ENCODE measurements at places on chromosomes 12 and 14.

DNA sequence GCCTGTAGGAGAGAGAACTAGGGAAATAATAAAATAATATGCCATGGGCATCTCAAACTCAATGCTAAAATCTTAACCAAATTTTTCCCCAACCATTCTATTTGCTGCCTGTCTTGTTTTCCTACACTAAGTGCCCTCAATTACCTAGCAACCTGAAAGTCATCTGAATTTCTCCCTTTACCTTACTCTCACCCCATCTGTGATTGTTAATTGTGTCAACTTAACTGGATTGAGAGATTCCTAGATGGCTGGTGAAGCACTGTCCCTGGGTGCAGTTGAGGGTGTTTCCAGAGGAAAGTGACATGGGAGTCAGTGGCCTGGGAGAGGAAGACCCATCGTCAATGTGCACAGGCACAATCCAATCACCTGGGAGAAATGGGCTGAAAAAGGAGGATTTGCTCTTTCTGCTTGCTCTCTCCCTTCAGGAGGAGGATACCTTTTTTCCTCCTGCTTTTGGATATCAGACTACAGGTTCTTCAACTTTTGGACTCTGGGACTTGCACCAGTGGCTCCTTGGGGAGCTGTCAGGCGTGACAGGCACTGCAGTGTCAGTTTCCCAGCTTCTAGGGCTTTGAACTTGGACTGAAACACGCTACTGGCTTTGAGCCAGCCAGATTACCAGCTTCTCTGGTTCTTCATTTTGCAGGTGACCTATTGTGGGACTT, 100.1 kb downstream of the PPP1R12A start:
- no peak for DNase-seq

- DNase-seq: no peak
Observed at GRCh38 chr12:7571257-7571656, 67.7 kb upstream of the CD163 start.

DNA sequence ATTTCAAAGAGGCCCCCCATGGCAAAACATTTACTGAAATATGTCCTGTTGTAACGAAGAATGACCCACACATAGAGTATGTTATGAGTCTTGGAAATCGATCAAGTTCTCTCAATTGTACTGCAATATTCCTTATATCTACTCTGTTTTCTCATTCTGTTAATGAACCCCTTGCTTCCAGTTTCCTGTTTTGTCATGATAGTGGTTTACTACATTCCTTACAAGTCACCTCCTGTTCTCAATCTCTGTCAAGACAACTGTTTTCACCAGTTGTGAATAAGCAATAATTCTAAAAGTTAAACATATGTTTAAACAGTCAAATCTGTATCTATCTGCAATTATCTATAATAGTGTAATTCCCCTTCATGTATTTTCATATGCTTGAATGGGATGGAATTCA, 16.4 kb upstream of the ARID2 start:
- DNase-seq: no peak

GRCh38 chr14:81449576-81449975, 49.5 kb upstream of the STON2 start:
- no peak for DNase-seq

DNA sequence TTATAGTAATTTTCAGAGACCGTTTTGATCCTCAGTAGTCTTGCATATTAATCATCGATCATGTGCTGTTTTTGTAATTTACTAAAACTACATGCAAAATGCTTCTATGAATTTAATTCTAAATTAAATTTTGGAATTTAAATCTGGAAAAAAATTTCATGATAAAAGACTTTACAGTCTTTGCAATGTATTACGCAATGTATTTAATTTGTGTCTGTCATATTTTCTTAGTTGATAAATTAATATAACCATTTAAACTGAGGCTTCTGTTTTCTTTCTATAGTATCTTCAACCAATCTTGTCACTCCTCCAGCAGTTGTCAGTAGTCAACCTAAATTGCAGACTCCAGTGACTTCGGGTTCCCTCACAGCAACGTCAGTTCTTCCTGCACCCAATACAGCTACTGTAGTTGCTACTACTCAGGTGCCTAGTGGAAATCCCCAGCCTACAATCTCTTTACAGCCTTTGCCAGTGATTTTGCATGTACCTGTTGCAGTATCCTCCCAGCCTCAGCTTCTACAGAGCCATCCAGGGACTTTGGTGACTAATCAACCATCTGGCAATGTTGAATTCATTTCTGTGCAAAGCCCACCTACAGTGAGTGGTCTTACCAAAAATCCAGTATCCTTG, 94.8 kb downstream of the ATF7IP start:
- DNase-seq: no peak

GRCh38 chr12:94228488-94228907, 80.1 kb downstream of the PLXNC1 start:
- DNase-seq: no peak

DNA sequence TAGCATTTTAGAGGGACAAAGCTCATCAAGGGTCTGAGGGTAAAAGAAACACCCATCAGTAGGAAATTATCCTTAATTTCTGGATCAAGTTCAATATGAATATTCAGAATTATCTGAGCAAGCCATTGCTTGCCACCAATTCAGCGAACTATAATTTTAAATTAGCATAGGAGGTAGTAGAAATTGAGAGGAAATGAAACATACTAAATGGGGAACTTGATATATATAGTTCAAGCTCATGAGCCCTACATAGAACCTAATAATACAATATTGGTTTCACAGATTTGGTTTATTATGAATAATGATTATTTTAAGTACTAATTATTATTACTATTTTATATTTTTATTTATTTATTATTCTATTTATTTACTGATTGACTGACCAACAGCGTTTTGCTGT, 42.1 kb upstream of the GXYLT1 start:
- DNase-seq: no peak

- DNase-seq: peak; percentile 85
Observed at GRCh38 chr12:49567611-49568441, at the start of gene MCRS1. Gene MCRS1, minus strand, starts transcription at chr12:49568142. Its CDS starts 1,411 bp downstream, at chr12:49566731.

GRCh38 chr12:78386871-78387270, 477.7 kb upstream of the SYT1 start:
- DNase-seq: no peak

DNA sequence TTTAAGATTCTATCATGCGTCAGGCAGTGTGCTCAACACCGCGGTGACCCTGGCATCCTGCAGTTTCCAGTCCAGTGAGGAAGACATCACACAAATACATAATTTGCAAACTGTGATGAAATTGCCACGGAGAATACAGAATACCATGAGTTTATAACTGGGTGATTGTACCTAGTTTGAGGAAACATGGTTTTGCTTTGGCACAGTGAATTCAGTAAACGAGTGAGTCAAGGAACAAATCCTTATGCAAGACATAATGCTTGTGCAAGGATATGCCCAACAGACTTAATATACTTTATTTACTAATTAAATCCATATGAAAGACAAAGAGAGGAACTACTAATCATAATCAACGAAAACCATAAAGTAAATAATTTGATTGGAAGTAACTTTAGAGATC, 311.8 kb upstream of the TMTC1 start:
- DNase-seq: no peak

GRCh38 chr14:49203676-49204075, 382.5 kb downstream of the RPS29 start:
- DNase-seq: no peak

DNA sequence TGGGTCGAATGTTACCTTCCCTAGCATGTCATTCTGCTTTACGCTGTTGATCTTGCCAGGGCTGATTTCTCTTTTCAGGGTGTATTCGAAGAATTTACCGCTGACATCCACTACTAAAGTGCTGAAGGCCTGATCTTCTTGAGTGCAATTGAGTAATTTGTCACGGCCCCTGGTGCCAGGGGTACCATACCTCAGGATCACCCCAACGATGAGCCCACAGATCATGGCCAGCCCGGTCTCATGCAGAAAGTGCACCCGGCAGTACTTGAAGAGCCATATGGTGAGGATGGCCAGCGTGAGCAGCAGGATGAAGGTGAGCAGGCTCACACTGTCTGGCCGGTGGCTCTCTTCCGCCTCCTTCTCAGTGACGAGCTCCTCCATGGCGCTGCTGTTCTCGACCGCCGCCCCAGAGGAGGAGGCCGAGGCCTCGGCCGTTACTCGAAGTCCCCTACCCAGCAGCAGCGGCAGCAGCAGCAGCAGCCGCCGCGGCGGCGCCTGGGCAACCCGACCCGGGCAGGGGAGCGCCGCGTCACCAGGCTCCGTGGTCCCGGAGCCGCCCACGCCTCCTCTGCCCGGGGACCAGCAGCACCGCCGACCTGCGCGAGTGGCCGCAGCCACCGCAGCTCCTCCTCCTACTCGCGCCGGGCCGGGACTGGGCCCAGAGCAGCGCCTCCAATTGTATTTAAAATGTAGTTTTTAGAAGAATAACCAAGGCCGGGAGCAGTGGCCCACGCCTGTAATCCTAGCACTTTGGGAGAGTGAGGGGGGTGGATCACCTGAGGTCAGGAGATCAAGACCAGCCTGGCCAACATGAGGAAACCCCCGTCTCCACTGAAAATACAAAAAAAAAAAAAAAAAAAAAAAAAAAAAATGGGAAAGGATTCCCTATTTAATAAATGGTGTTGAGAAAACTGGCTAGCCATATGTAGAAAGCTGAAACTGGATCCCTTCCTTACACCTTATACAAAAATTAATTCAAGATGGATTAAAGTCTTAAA, 58.5 kb upstream of the TMPO start:
- no peak for DNase-seq

- DNase-seq: no peak
Observed at GRCh38 chr14:31560759-31561154, 447 bp upstream of the NUBPL start.

DNA sequence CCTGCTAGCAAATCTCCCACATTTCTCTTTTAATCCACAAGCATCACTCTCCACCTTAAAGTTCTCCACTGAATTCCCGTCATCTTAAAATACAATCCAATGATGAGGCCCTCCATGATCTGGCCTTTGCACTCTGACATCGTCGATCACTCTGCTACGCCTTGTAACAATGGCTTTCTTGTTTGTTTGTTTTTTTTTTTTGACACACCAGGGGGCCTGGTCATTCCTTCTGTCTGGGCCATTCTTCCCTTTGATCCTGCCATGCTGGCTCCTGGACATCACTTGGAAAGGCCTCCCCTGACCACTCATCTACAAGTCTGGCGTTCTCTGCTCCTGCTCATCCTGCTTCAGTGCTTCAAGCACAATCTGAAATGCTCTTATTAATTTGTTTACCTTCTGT, 233.5 kb downstream of the PPM1H start:
- no peak for DNase-seq

DNA sequence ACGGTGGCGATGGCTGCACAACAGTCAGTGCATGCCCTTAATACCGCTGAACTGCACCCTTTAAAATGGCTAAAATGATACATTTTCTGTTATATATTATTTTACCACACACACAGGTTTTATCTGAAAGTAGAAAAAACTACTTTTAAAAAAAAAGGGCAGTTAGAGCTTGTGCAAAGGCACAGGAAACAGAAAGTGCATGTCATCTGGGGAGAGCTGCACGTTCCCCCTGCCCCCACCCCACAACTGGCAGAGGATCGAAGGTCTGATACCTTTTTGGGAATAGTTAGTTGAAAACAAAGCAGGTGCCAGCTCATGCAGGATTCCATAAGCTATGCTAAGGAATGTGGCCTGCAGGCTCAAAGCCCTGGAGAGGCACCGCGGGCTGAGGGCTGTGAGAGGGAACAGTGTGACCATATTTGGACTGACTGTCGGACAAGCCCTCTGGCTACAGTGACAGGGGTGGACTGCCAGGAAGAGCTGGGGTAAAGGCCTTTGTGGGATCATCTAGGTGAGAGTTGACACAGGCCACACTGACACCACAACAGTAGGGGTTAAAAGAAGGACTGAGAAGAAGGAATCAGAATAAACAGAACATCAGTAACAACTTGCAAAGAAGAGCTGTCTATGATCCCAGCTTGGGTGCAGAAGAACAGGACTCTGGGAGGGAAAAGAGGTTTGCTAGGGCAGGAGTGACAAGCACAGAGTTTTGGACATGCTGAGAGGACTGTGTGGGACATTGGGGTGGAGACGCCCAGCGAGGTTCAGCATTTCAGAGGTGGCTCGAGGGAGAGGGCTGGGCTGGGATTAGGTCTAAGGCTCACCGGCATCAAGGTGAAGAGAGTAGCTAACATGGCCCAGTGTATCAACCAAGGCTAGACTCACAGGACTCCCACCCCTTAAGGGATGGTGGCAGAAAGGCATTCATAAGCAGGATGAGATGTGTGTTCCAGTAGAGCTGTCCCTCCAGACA, 54.6 kb downstream of the ACTN1 start:
- DNase-seq: no peak

DNA sequence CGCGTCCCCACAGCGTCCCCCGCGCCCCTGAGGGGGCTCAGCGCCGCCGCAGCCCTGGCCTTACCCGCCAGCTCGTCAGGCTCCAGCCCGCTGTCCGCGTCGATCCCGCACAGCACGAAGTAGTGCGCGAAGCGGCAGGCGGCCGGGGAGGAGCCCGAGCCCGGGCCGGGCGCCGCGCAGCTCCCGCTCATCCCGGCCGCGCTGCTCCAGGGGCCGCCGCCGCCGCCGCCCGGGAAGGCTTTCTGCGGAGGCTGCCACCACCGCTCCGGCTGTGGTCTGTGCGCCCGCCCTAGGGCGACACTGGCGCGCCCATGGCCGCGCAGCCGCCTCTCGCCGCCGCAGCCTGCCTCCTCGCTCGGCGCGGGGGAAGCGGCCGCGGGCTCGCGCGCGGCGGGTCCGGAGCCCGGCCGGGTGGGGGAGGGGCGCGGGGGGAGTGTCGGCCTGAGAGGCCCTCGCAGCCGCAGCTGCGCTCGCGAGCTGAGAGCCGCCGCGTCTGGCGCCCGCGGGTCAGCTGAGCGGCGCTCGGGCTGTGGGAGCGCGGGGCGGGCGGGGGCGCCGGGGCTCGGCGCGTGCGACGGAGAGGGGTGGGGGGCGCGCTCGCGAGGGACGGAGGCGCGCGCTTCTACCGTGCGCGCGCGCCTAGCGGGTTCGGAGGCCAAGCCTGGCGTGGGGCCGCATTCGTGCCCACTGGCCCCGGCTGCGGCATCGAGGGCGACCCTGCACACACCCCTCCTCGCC, at the start of gene DENND5B:
DENND5B (minus strand) TSS at position 495 of the 738 bp plus-strand sequence; CDS start at position 191, 304 bp downstream.
- peak; percentile 42 for DNase-seq

DNA sequence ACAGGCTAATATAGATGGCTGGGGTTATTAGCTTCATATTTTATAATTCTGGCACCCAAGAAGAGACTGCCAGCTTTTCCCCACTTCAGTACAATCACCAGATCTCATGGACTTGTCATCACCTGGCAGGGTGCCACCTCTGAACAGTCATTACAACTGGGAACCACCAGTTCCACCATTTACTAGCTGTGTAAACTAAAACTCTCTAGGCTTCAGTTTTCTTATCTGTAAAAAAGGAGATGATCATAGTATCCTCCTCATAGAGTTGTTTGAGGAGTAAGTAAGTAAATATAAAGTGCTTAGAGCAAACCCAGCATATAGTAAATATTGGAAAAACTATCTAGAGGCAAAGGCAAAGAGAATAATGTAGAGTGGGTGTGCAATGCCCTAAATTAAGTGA, 19.3 kb downstream of the CPNE8 start:
- no peak for DNase-seq

GRCh38 chr12:89960011-89960507, 251.4 kb upstream of the ATP2B1 start:
- no peak for DNase-seq

GRCh38 chr12:49916129-49916919, 12.6 kb upstream of the FAIM2 start:
- no peak for DNase-seq

- no peak for DNase-seq
Observed at GRCh38 chr12:3191450-3191849, 114.3 kb downstream of the TSPAN9 start.
